Pulmonary artery endothelial cell (primary cell): ENCODE measurements at places on chromosomes 2 and 18.

DNA sequence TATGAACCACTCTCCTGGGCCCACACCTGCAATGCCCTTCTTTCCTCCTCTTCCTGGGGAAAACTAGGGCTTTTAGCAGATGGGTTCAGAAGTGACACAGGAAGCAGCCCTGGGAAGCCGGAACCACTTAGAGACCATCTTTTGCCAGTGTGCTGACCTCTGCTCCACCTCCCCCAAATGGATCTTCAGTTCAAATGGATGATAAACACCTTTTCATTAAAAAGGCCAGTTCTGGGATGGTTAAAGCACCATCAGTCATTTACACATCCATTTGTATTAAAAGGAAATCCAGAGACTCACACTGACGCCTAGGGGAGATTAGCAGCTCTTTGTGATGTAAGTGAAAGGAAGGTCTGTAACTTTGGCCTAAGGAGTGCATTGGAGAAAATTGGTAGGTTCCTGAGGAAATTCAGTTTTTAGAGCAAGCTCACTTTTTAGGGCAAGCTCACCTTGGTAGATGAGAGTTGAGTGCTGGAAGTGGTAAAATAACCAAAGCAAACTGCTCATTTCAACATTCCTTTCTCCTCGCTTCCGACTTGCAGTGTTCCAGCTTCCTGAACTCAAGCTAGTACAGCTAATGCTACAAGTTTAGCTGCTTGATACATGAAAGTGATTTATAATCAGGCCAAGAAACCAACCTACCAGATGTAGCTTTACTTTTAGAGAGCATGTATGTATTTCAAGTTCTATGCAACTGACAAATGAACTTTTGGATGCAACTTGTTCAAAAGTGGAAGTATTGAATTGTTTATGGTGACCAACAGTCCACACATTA is 47.7 kb downstream of the ACTR2 start:
- DNase-seq = no peak

- DNase-seq = no peak
Measured at GRCh38 chr2:160916300-160916699, 243.9 kb upstream of the TANK start.

GRCh38 chr2:98573426-98573825 is 34.9 kb downstream of the COA5 start:
- DNase-seq = no peak

- DNase-seq = no peak
Measured at GRCh38 chr18:40673150-40673549, 1281.9 kb upstream of the PIK3C3 start.

DNA sequence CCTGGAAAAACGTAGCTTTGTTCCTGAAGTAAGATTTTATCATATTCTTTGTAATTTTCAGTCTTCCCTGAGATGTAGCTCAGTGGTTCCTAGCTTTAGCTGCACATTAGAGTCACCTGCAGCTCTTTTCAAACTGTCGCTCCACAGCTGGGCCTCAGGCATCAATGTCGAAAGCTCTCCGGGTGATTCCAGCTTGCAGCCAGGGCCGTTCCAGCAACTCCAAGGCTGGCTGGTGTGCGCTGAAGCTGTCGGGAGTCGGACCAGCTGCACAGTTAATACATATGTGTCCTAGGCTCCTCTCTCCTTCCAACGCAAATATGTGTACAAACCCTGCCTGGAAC is 609 bp upstream of the ZNF2 start:
- DNase-seq = no peak
